ENCODE measurements at places on chromosomes 12 and 14.

DNA sequence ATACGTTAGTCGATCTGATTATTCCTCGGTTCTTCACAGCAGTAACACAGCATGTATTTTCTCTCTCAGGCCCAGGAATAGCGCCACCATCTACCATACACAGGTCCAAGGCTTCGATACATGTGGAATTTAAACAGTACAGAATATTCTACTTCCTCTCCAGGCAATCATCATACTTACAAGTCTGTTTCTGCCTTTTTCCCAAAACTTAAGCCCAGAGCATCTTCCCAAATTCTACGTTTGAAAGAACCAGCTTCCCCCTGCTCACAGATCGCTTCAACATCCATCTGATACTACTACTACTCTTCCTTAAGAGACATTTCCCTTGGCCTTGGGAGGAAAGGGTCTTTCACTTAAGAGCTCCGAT lies 626 bp downstream of the TXNDC16 start:
- no peak for DNase-seq

- DNase-seq = no peak
Measured at GRCh38 chr12:128456922-128457321, 190.0 kb downstream of the TMEM132C start.

DNA sequence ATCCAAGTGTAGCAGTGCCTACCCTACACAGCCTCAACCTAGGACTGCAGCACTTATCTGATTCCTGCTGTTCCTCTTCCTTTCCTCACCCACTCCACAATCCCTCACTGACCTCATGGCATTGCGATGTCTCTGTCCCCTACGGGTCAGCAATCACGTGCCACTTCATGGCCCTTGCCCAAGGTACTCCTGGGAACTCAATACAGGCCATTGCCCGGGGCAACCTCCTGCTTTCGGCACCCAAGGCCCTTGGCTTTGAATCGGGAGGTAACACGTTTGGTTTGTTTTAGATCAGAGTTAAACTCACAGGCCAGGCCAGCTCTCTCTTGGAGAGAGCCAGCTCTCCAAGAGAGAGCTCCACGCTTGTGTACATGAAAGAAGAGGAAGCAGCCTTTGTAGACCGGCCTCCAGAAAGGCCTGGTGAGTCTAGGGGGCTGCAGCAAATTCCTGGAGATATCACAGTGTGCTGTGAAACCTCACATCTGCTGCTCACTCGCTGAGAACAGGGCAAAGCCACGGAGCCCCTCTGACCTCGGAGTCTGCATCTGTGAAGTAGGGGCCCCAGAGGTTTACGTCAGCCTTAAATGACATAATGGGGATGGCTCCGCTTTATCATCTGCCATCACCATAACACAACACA lies 12.2 kb downstream of the CLMN start:
- DNase-seq = no peak

DNA sequence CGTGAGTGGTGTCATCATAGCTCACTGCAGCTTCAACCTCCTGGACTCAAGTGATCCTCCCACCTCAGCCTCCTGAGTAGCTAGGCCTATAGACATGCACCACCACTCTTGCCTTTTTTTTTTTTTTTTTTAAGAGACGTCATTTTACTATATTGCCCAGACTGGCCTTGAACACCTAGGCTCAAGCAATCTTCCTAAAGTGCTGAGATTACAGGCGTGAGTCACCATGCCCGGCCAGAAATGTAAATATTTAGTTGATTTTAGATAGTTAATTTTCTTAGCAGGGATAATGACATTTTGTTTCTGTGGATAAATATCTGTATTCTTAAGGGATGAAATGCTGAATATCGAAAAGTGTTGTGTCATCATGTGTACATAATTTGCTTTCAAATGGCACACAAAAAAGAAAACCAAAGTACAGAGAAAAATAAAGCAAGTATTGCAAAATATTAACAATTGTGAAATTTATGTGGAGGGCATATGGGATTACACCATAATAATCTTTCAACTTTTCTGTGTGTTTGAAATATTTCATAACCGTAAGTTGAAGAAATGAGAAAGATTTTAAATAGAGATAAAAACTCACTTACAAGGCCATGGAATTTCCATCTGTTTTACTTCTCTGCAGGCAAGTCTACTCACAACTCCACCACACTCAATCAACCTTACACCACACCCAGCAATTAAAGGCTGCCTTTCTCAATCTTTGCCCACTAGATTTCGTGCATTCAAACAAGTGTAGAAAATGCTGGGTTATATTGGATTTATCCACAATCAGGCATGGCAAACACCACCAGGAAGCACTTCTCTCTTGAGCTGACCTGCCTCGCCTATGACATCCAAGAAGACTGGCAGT lies 93.7 kb downstream of the SPTSSA start:
- no peak for DNase-seq

- no peak for DNase-seq
Measured at GRCh38 chr14:76121089-76121748, 30.5 kb upstream of the GPATCH2L start.

DNA sequence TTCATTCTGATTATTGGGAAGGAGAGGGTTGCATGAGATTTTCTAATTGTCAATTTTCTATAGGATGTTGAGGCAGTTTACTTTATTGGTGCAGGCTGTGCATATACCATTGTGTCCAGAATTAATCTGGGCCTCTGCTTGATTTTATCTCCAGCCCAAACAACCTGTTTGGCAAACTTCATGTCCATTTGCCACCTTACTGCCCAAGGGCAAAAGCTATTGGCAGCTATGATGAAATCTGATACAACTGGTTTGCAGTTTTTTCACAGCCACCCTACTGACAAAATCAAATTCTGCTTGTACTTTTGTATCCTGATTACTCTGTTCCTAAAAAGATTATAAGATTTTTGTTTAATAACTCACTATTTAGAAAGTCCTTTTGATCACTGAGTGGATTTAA lies 789.2 kb upstream of the FBXO33 start:
- no peak for DNase-seq

- no peak for DNase-seq
Measured at GRCh38 chr14:76927971-76928700, 100.4 kb downstream of the IRF2BPL start.

- DNase-seq = no peak
Measured at GRCh38 chr12:28053564-28053963, 81.0 kb upstream of the PTHLH start.

Measured in T-helper 22 cell (primary cell).